ENCODE measurements at places on chromosomes 3 and 15. TPM values are rescaled to one million over a fixed set of nuclear protein-coding genes. Genes with fewer than 3 reads are reported as not detected.

The CHRNA5 gene
- total RNA-seq, result 11.5 TPM

The GOLGA8S gene
- total RNA-seq, result 0.19 TPM

The ETV5 gene
- 26.4 TPM for total RNA-seq

The SPINT1 gene
- 156 TPM for total RNA-seq

The ACKR2 gene
- total RNA-seq, result 3.5 TPM

The ESYT3 gene
- 2.0 TPM for total RNA-seq

The TIMP4 gene
- total RNA-seq, result 0.48 TPM

The WDR48 gene
- total RNA-seq, result 61.4 TPM

The CFAP20DC gene
- 4.7 TPM for total RNA-seq

The ROPN1 gene
- not detected for total RNA-seq

The CACNA2D3 gene
- 2.5 TPM for total RNA-seq

The LMAN1L gene
- not detected for total RNA-seq

The PAQR5 gene
- total RNA-seq, result 7.8 TPM

The IL17RE gene
- total RNA-seq, result 13.6 TPM

The TIGIT gene
- total RNA-seq, result not detected

The SUCNR1 gene
- 0.75 TPM for total RNA-seq

The DPP8 gene
- total RNA-seq, result 27.4 TPM

The AGBL1 gene
- total RNA-seq, result 0.07 TPM

The CTXN2 gene
- not detected for total RNA-seq

The USP50 gene
- not detected for total RNA-seq

The RTP3 gene
- not detected for total RNA-seq

The SLC51A gene
- total RNA-seq, result 3.7 TPM

The SLCO2A1 gene
- total RNA-seq, result 3.4 TPM

The EIF4E3 gene
- total RNA-seq, result 14.4 TPM

The ARIH2 gene
- 84.4 TPM for total RNA-seq

The ROBO2 gene
- total RNA-seq, result 22.7 TPM

The OSTN gene
- 1.4 TPM for total RNA-seq

The ISLR gene
- 41.6 TPM for total RNA-seq

The ATP13A5 gene
- not detected for total RNA-seq

The SOX14 gene
- total RNA-seq, result 0.29 TPM

The SYNPR gene
- 2.3 TPM for total RNA-seq

The RARRES1 gene
- total RNA-seq, result 57.7 TPM

The TWF2 gene
- total RNA-seq, result 39.3 TPM

The CFAP100 gene
- total RNA-seq, result 4.3 TPM

The SNX4 gene
- 36.5 TPM for total RNA-seq

The ZNF619 gene
- total RNA-seq, result 7.9 TPM

The MED12L gene
- total RNA-seq, result 6.4 TPM

Data from type B pancreatic cell (in vitro differentiated cells).